ENCODE measurements at places on chromosomes 12 and 14.
A peak's percentile ranks its signal among the peaks of the same experiment; 100 is the strongest.

- DNase-seq = no peak
Measured at GRCh38 chr12:80050236-80050635, 49.1 kb upstream of the OTOGL start.

- no peak for DNase-seq
Measured at GRCh38 chr14:67941456-67942018, 122.0 kb downstream of the RAD51B start.

DNA sequence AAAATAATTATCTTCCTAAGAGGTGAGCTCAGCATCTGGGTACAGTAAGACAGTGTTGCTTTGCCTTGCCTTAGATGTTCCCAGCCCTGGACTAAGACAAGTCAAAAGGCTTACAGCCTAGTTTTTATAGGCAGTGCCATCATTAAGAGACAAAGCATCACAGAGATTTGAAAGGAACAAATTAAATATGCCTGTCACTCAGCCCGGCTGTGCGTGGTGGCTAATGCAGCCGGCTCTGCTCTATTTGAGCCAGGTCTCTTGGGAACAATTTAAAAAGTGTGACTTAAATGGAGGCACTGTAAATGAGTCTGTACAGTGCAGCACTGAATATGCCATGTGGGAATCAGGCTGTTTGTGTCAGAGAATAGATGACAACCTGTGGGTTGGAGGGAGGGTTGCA is 1687.4 kb upstream of the FLRT2 start:
- DNase-seq = peak; percentile 70

- DNase-seq = no peak
Measured at GRCh38 chr14:71586131-71586897, 345.9 kb upstream of the RGS6 start.

DNA sequence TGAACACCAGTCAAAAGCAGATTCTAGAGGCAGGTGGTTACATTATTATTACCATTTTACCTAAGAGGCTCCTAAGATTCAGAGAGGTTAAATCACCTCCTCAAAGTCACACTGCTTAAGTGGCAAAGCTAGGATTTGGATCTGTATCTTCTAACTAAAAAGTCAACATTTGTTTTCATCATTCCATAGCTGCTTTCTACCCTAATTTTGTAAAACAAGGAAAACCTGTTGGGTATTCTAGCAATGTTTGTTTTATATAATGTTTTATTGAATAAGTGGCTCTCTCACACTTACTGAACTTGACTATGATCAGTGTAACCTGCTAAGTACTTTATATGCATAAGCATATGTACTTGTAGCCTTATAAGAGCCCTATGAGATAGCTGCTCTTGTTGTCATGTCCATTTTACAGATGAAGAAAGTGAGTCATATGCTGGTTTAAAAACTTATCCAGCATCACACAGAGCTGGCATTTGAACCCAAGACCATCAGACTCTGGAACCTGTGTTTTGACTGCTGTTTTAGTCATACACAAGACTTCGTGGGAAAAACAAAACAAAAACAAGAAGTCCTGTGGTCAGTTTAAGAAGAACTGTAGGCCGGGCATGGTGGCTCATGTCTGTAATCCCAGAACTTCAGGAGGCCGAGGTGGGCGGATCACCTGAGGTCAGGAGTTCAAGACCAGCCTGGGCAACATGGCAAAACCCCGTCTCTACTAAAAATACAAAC is 31.7 kb upstream of the EVL start:
- no peak for DNase-seq

GRCh38 chr12:42588524-42589464 is 752 bp downstream of the PRICKLE1 start:
- no peak for DNase-seq

DNA sequence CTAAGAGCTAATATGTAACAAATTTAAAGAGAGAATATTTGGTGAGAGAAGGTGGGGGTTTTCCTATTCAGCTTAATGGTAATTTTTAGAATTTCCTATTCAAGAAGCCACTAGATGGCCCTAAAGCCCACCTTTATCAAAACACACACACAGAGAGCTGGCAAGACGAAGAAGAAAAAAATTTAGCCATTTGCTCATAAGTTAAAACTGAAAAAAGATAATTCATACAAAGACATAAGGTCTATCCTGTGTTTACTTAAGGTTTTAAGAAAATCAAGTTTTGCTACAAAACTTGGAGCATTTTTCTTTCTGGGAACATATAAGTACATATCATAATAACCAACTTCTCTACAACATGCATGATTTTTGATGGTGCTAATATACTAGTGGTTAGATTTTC is 46.8 kb upstream of the PCED1B start:
- peak; percentile 24 for DNase-seq

DNA sequence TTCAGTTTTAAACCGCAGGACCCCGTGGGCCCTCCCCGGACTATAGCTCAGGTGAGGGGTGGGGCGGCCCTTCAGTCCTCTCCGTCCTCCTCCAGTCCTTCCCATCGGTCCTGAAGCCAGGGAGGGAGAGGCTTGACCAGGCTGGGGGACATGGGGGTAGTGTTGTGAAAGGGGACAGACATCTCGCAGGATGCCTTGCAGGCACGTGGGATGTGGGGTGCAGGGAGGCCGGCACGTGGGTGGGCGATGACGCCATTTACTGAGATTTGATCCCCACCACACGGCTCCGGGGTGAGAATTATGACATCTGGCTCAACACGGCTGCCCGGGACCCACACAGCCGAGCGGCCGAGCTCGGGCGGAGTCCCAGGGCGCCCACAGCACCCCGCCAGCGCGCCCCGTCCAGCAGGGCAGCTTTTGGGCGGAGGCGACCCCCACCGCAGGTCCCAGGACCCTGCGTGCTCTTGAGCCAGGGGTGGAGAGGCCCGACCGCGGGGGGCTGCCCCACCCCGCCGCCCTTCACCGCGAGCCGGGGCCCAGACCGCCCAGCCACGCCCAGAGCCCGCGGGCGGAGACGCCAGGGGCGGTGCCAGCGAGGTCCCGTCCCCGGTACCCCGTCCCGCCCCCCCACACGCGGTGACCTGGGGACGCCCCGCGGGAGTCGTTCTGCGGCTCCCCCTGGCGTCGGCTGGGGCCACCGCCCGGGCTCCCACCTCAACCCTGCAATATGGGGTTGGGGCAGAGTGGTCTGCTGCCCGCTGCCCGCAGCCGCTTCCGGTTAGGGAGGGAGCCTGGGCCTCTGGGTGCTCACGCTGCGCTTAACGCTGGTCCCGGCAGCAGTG is 3.3 kb upstream of the EXOC3L4 start:
- no peak for DNase-seq

DNA sequence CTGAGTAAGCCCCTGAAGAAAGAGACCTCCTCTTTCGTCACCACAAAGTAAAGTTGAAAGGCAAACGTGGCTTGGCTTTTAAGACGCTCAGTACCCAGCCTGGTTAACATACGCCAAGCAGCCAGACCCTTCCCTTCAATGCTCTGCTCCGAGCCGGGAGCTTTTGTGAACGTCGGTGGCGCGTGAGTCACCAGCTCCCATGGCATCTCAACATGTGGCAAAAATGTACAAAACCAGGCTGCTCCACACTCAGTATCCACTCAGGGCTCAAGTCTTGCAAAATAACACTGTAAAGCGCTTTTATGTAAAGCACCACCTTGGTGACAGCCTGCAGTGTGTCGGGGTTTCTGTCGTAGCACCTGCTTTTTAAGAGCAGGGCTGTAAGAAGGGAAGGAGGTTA is 89.0 kb downstream of the SETD3 start:
- no peak for DNase-seq
